ENCODE measurements at places on chromosomes 2 and 18. TPM values are rescaled to one million over a fixed set of nuclear protein-coding genes. Genes with fewer than 3 reads are reported as not detected.

The BOLL gene
- polyA plus RNA-seq: not detected

The CDC42EP3 gene
- polyA plus RNA-seq: 52.9 TPM

GRCh38 chr2:208172125-208172524 is 8.7 kb upstream of the CRYGA start:
- no peak for DNase-seq

- no peak for DNase-seq
Measured at GRCh38 chr2:88599527-88599926, 27.7 kb downstream of the EIF2AK3 start.

DNA sequence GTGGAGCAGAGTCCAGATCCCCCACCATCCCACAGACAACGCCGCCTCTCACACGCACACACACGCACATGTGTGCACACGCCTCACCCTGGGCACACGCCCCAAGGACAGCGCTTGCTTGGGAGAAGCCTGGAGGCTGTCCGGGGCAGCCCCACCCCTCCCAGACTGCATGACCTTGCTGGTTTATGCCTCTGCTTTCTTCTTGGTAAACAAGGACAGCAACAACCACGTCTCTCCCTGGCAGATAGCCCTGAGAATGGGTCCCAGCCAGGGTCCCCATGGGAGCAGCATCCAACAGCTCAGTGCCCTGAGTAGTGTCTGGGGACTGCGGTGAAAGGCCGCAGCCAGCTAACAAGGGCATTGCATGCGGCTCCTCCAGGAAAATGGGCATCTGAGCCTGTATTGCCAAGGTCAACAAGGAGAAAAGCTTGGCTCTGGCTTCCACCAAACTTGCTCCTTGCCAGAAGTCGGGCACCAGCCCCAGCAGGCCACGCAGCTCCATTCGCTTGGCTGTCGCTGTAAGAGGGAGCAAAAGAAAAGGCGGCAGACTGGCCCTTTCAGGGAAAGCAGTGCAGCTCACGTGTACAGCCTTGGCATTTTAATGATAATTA is 234.6 kb downstream of the EIPR1 start:
- no peak for DNase-seq

The COLEC12 gene
- 25.4 TPM for polyA plus RNA-seq

GRCh38 chr2:109679626-109680025 is 65.5 kb downstream of the SOWAHC start:
- DNase-seq: no peak

DNA sequence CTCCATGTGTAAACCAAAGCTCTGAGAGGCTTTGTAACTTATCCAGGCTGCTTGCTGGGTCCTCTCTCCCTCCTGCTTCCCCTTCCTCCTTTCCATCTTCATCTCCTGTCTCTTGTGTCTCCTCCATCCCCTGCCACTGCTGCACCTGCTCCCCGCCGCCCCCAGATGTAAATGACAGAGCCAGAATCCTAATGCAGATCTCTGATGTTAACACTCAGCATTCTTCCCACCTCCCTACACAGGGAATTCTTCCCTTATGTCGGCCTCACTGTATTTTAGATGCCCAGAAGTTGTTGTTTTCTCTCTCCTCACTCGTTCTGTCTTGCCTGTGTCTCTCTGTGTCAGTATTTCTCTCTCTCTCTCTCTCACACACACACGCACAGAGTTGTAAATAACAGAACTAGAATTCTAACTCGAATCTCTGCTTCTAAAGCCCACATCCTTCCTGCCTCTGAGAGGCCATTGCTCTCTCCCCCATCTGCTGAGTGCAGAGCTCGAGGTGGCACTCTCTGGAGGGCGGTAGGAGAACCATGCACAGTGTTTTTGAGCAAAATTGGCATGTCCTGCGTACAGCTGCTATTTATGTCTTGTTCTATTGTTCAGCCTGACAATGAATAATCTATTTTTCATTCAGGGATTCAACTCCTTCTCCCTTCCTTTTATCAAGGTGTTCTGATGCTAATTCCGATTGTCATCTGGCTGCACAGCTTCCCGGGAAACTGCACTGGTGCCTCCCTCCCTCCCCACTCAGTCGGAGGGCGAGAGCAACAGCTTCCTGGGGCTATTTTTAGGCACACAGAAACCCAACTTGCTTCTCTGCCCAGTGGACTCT is 219.9 kb downstream of the SH3RF3 start:
- no peak for DNase-seq

GRCh38 chr18:14978962-14979535 is 231.1 kb downstream of the ANKRD30B start:
- DNase-seq: peak; percentile 33

DNA sequence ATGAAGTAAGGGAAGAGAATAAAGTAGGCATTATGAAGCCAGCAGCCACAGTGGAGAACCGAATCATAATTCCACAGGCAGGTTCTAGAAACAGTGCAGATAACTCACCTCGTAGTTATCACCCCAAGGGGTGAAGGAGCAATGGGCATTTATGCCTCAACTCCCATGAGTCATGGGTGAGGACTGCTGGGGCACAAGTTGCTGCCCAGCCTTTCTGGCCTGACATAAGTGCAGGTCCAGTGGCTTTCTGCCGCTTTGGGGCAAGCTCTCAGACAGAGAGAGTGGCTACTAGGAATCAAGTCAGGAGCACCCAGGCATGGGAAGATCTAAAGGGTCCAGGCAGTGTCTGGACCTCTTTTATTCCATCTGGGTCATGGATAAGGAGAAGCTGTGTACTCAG is 149.8 kb downstream of the SUCLG1 start:
- no peak for DNase-seq

DNA sequence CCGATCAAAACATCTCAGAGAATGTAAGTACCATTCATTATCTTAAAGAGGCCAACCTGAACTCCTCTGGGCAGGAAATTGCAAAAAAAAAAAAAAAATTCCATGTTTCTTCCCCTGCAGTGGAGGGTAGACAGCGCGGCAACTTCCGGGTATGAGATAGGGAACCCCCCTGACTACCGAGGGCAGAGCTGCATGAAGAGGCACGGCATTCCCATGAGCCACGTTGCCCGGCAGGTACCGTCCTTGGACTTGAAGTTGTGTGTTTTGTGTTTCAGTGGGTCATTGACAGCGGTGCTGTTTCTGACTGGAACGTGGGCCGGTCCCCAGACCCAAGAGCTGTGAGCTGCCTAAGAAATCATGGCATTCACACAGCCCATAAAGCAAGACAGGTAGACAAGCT is 7.2 kb downstream of the ACP1 start:
- no peak for DNase-seq

DNA sequence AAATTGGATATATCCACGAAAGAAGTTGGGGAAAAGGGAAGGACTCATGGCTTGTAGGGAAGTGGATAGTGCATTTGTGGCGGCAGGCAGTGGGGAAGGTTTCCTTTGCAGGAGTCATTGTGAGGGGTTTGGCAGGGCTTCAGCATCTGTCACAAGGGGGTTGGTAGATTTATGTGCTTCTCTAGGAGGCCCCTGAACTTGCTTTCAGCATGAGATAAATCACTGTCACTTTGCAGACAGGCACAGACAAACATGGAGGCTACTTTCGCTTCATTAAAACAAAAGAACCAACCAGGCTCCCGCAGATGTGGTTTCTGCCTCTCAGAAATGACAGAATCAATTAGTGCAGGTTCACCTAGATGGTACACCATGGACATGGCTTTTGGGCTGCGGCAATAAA is 340.7 kb downstream of the TGIF1 start:
- DNase-seq: peak; percentile 77

DNA sequence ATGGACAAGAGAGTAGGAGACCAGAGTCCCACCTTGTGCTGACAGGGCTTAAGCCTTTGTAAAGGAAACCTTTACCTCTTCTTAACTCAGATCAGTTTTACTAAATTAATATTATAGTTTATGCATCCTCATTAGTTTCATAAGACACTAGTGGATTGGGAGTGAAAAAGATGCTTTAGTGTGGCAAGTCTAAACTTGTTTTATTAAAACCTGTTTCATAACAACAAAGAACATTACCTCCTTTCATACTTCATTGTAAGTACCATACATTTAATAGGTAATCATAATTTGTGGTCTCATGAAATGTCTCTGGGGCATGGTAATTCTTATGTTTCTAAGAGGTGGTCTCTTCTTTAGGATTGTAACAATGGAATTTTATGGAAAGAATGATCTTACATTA is 63.4 kb downstream of the PIKFYVE start:
- DNase-seq: no peak

- no peak for DNase-seq
Measured at GRCh38 chr2:18428516-18428915, 131.9 kb downstream of the RDH14 start.

DNA sequence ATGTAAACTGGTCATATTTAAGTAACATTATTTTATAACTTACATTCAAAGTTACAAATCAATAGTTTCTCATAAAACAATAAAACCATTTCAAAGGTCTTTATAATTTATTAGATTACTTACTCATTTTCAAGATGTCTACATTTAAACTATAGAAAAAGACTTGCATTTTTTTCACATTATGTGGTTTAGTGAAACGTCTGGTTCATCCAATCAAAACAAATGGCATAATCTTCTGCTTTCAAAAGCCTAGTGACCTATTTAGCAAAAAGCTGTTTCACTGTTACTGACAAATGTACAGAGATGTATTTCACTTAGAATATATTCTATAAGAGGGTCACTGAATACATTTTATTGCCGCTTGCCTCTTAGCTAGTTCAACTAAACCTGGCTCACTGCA is 49.3 kb upstream of the MCM6 start:
- DNase-seq: no peak

The PLGLB1 gene
- polyA plus RNA-seq: 6.1 TPM

The VIL1 gene
- 32.8 TPM for polyA plus RNA-seq

The LRRC30 gene
- 0.69 TPM for polyA plus RNA-seq

DNA sequence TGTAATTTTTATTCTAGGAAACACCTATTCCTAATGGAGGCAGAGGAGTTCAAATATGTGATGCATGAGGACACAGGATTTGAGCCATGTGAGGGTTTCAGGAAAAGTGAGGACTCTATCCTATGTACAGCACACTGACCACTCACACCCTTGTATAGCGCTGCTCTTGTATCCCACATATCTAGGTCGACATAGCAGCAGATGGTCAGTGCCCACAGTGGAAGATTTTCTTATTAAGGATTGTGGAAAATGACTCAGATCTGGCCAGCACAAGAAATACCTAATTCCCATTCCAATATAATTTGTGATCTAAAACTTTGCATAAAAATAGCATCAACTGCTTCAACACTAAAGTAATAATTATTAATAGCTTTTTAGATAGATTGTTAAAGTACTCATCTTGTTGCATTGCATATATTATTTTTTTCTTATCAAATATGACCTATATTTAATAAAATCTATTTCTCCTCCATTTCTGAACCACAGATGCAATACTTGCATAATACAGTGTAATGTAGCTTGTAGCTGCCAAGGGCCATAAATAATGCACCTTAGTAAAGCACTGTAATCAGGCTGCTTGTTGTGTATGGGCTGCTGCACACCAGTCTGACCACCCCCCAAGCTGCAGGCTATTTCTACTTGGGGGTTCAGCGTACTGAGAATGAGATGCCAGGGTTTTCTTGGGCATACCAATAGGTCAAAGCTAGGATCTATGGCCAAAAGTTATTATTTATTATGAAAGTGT is 442.2 kb upstream of the CWC22 start:
- DNase-seq: no peak

The CNGA3 gene
- not detected for polyA plus RNA-seq

DNA sequence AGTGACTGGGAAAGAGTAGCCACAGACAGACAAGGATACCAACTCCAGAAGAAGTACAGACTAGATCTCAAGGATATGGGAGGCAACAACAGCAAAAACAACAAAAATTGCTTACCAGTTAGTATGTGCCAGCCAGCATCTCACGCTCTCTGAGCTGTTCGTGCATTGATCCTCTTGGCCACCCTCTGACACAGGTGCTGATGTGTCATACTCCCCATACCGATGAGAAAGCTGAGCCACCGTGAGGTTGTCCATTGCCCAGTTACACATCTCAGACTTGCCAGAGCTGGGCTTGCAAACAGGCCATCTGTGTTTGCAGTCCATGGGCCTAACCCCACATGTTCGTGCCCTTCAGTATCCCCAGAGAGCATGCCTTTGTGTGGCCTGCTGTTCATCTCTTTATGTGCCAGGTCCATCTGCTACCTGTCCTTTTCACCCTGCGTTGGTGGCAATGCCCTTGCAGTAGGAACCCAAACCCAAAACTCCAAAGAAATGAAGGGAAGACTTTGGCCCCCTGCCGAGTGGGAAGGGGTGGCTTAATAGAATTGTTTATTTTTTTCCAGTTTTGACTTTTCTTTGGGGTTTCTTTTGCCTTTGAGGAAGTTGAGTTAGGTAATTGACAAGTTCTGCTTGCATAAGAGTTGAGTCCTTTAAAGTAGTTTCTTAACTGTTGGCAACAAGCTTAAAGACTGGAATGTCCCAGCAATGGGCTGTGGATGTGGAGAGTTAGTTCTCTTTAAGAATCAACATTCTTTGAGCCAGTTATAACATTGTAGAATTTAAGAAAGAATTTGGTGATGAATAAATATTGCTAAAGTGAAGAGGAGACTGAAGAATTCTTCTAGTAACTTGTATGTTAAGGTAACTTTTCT is 46.7 kb downstream of the LYPD6B start:
- DNase-seq: no peak

- no peak for DNase-seq
Measured at GRCh38 chr2:157692768-157693167, 64.1 kb upstream of the ACVR1C start.

The SERPINB11 gene
- not detected for polyA plus RNA-seq

GRCh38 chr2:219175928-219176817 is 552 bp downstream of the CNPPD1 start:
- DNase-seq: peak; percentile 44

- DNase-seq: no peak
Measured at GRCh38 chr18:80041424-80041823, 7.2 kb downstream of the RBFA start.

DNA sequence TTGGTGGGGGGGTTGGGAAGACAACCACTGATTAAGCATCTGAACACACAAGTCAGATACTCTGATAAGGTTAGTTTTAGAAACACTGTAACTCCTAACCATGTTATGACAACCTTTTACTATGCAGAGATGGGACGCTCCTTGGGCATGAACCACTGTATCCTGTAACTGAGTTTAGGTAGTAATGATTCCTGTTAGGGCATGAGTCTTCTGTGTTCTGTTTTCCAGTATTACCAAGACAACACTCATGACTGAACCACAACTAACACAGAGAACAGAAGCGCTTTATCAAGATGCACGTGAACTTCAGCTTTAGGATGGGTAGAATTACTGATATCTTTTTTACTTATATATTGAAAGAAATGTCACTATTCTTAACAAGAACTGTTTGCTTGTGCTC is 14.1 kb upstream of the CREB1 start:
- no peak for DNase-seq

DNA sequence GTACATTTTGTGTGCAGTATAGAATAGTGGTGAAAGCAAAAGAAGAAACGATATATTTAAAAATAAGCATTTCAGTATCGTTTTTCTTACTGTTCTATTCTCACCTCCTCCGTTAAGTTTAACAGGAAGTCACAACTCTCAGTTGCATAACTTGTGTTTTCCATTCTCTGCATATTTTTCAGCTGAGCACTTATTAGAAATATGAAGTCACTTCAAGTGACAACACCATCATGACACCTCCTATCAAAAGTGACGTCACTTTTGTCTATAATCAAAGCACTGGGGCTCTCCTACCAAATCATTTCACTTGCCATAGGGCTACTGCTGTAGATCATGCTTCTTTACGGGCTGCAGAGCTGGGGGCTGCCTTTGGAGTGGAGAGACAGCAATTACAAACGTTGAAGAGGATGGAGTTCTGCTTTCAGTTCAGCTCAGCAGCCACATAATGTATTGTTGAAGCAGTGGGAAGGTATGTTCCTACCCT is 36.3 kb downstream of the STAT4 start:
- no peak for DNase-seq
